ENCODE measurements at places on chromosomes 3 and 15.

DNA sequence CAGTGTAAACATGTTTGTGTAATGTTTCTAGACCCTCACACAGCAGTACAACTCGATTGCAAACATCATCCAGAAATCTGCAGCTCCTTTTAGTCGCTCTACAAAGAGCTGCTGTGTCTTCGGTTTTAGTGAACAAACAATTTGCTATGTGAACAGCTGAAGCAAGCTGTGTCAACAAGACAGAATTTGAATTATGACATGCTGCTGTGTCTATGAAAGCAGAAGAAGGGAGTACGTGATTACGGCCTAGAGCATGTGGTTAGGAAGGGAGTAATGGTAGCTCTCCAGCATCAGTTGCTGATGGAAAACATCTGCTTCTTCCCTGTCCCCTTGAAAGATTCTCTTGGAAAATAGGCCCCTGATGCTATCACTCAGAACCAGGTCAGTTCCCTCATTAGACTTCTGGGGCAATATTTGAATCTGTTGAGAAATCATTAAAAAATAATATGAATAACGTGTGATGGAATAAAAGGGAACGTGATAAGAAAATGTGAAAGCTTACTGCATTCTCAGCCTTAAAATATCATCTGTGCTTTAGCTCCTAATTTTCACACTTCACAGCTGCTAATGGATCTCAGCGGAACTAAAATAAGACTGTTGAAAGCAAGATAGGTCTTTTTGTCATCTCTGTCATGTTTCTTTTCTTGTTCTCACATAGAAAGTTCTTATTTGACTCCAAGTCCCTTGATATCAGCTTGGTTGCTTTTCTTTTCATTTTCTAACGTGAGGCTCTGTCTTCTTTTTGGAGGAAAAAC, 891.5 kb downstream of the ROBO2 start:
- DNase-seq = no peak

DNA sequence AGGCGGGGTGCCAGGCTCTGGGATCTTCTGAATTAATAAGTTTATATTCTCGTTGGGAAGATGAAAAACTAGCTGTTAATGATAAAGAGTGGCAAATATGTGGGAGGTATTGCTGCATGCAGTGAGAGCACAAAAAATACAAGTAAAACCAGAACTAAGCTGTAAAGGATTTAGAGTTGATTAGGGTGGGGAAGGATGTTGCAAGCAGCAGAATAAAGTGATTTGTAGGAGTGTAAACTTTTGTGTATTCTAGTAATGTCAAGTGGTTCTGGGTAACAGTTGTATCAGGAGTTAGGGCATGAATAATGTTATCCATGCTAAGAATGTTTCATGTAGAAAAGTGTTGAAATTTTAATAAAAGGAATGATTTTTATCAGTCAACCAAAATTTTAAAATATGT, 18.1 kb downstream of the CRYBG3 start:
- DNase-seq = no peak

- no peak for DNase-seq
These were observed 14.2 kb downstream of the CSK start for GRCh38 chr15:74795966-74796625.

- DNase-seq = no peak
These were observed 107.9 kb upstream of the FAM174B start for GRCh38 chr15:92763459-92763858.

GRCh38 chr3:46122091-46122490, 86.0 kb downstream of the CCR1 start:
- DNase-seq = no peak

- DNase-seq = no peak
These were observed 417.4 kb upstream of the NAALADL2 start for GRCh38 chr3:174441588-174442301.

All from NCI-H187 (cell line).